ENCODE measurements at places on chromosomes 3 and 15.

GRCh38 chr3:44019736-44020135 lies 221.9 kb upstream of the TOPAZ1 start:
- DNase-seq, result no peak

DNA sequence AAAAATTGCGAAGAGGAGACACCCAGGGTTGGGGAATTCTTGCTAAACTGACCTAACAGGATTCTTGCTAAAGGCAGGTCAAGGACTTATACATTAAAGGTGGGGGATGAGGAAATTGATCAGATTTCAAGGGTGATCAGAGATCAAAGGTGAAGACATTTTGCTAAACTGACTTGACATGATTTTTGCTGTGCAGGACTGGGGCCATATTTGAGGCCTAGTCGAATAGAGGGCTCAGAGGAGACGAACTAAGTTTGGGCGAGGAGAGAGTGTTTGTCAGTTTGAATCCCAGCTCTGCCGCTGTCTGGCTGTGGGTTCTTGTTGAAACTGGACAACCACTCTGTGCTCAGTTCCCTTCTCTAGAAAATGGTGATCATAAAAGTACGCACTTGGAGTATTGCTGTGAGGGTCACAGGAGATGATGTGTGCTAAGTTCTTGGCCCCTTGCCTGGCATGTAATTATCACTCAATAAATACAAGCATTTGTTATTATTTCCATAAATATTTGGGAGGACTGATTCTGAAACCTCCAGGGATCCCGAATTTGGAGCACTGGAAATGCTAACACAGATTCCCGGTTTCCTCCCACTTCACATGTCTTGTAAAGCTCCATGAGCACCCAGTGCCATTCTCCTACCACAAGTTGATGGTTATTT lies 364.8 kb upstream of the PROK2 start:
- DNase-seq, result no peak

DNA sequence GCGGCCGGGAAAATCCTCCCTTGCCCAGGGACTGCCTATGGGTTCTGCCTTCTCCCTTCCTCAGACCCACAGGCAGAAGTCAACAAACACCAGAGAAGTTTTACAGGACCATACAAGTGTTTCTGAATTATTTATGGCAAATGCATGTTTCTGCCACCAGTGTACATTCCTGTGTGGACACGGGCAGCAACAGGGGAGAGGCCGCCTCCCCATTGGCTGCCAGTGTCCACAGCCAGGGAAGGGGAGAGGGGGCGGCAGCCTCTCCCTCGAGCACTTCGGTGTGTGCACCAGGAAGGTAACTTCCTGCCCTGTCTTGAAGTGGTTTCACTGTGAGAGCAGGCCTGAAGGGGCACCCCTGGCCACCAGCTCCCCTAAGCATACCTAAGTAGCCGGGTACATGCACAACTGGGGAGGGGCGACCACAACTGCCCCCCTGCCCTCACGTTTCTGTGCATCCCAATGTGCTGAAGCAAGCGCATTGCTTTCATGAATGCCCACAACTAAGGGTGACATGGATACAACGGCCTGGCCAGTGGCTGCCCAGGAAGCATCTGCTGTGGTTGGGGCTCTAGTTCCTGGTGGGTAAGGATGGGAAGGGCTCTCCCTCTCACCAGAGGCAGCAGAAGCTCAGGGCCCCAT lies 14.8 kb upstream of the SHISA5 start:
- no peak for DNase-seq

GRCh38 chr3:172447611-172448579 lies at the start of gene GHSR:
Gene GHSR, minus strand, starts transcription at chr3:172448456. Its CDS starts 43 bp downstream, at chr3:172448413.
- DNase-seq, result no peak

DNA sequence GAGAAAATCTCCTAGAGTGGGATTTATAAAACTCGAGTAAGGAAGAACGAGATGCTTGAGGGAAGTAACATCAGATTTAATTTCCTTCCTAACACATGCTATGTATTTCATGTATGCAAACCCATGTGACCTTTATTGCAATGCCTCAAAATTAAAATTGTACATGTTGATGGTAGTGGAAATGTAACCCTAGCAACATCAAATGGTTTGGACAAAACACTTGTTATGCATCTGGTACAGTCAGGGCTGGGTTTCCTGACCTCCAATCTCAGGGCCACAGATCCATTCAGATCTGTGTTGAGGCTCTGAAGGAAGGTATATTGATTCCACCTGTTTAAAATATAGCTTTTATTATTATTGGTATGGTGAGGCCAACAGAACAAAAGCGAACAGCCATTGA lies 246.0 kb downstream of the WNT5A start:
- DNase-seq, result no peak
